ENCODE measurements at places on chromosomes 16 and 17.
A peak's percentile ranks its signal among the peaks of the same experiment; 100 is the strongest.

DNA sequence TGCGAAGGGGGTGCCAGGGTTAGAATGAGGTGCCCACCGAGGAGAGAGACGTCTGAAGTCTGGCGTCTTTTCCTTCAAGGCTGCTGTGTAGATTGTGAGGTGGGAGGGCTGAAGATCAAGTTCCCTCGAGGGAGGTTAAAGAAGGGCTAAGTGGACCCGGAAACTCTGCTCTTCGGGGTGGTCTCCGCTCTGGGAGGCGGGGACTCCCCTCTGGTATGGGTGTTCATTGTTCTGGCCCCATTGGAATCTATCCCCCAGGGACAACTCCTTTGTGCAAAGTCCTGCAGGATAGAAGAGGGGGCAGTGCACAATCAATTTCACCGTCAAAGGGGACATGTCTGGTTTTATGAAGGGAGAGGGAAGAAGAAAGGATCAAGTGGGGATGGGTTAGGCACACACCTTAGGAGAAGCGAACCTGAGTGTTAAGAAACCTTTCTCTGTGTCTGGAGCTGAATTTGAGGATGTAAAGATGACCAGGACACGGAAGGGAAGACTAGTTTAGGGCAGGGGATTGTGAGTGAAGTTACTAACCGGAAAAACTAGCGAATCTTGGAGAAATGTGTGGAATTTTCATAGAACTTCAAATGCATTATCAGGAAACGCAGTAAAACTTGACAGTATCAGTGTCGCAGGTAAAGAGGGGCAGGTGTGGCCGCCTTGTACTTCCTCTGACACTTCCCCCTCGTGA lies 809 bp upstream of the RAB34 start:
- no peak for DNase-seq

- DNase-seq = no peak
Observed at GRCh38 chr16:87012954-87013938, 303.9 kb downstream of the C16orf95 start.

DNA sequence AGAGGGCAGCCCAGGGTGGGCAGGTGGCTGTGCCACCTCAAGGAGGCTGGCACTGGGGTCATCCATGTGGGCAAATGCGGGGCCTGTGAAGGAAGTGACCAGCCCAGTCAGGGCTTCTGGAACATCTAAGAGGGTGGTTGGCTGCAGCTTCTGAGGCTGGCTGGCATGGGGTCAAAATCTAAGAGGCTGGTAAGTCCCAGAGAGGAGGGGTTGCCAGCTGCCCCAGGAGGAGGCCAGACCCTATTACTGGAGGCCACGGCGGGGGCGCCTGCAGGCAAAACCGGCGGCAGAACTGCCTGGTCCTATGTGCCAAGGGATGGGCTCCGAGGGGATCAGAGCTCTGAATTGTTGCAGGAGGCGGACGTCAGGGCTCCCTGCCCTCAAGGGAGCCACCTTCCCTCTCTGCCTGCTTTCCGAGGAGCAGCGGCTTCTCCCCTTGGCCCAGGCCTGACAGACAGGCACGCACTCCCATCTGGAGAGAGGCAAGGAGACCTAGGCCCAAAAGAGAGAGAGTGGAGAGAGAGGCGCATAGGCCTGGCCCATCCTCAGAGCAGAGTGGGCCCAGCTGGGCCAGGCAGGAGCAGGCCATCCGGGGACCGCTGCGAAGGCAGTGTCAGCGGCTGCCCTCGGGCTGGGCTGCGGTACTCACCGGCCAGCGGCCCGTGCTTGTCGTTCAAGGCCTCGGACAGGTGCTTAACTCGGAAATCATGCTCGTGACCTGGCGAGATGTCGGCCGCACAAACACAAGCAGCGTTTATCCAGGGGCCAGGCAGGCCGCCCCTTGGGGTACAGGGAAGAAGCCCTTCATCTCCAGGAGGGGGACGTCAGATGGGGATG lies 10.9 kb downstream of the ZACN start:
- no peak for DNase-seq

DNA sequence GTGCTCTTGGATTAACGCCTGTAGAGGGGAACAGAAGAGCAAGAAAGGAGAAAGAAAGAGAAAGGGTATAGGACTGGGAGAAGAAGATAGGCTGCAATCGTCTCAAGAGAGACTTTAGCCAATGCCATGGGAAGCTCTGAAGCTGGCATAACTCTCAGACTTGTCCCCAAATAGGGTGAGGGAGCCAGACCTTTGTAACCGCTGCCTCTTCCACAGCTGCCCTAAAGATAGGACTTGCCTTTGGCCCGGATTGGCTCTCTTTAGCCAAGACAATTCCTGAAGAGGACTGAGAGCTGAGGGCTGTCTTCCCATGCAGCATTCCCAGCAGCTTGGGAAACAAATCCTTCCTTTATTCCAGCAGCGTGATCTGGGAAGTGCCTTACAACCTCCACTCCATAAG lies 20.8 kb upstream of the MMD start:
- no peak for DNase-seq

DNA sequence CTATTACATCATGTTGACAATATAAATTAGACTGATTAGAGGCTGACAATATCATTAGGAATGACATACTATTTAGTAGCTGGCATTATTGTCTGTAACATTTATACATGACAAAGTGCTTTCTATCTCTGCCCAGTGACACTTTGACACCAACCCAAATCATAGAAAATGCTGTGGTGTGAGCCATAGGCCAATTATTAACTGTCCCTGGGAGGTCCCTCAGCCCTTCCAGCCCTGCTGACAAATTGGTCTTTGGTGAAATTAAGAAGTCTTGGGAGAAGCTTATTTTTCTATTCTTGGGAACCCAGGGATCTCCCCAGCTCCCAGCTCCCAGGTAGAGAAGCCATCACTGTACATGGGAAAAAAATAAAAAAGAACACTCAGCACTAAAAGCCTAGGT lies 179.6 kb downstream of the AIPL1 start:
- DNase-seq = no peak

GRCh38 chr17:15236281-15237105 lies 28.6 kb downstream of the PMP22 start:
- DNase-seq = no peak

DNA sequence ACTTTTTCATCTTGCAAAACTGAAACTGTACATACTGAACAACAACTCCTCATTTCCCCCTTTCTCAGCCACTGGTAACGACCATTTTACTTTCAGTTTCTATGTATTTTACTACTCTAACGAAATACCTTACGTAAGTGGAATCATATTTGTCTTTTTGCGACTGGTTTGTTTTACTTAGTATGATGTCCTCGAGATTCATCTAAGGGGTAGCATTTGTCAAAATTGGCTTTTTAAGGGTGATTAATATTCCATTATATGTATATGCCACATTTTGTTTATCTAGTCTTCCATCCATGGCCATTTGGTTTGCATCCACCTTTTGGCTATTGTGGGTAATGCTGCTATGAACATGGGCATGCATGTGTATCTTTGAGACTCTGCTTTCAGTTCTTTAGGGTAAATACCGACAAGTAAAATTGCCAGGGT lies 10.4 kb downstream of the KPNB1 start:
- DNase-seq = no peak

- peak; percentile 12 for DNase-seq
Observed at GRCh38 chr16:58264961-58265479, 29.8 kb downstream of the PRSS54 start.

GRCh38 chr17:34354637-34355036 lies 1.6 kb upstream of the CCL13 start:
- DNase-seq = no peak

DNA sequence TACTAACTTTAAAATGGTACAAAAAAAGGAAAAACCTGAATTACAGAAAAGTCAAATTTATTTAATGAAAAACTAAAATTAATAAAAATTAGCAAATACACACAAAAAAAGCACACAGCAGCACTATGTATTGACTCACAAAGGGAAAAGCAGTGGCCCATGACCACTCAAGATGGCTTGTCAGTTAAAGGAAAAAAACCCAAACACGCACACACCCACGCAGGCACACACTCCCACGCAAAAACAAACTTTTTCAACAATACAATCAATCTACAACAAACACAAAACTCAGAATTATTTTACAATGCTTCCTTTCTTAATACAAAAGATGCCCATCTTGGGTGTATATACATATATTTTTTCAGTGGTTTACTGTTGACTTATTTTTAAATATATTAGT lies 24.2 kb downstream of the SIAH1 start:
- DNase-seq = no peak

DNA sequence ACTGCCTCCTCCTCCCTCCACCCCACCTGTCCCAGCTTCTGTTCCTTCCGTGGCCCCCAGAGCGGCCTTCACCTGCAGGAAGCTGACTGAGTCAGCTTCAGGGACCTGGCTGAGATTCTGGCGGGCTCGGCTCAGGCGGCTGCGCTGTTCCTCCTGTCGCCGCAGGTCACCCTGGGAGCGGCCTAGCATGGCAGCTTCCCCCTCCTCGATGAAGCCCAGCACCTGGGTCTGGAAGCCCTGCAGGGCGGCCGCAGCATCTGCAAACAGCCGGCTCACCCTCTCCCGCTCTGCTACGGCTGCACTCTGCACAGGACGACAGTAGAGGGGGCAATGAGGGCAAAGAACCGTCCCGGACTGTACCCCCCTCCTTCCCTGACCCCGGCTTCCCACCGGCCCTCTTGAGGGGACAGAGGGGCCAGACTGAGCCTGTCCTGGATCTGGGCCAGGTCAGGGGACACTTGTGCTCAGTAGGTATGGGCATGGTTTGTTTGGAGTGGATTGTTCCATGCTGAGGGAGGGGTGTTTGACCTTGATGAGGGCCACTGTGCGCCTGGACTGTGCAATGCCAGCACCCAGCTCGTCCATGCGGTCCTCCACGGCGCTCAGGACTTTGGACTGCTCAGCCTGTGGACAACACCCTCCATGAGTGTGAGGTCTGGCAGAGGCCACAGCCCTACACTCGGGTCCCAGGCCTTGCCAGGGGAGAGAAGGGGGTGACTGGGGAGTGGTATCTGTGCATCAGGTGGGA lies 2.0 kb downstream of the TRIM47 start:
- DNase-seq = no peak

- DNase-seq = no peak
Observed at GRCh38 chr16:81928975-81929374, 82.3 kb downstream of the SDR42E1 start.

- no peak for DNase-seq
Observed at GRCh38 chr17:64262198-64262999, 661 bp downstream of the TEX2 start.

DNA sequence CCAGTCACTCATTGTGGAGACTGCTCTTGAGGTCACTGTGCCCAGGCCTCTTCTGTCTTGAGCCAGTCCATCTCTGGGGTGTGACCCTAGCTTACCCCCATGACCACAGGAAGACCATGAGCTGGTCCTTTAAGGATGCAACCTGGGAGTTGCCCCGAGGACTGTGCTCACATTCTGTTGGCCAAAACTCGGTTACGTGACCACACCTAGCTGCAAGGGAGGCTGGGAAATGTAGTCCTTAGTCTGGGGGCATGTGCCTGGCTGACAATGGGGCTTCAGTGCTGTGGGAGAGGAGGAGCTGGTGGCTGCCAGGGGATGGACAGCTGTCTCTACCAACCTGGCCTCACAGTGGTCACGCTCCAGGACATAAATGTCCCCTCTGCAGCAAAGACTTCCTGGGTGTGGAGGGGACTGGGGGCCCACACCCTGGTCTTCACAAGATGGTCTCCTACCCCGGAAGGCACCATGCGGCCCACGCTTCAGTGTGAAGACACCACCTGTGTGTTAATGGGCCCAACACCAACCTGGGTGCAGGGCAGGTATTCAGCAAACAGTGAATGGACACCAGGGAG lies 55.4 kb downstream of the JPH3 start:
- no peak for DNase-seq

DNA sequence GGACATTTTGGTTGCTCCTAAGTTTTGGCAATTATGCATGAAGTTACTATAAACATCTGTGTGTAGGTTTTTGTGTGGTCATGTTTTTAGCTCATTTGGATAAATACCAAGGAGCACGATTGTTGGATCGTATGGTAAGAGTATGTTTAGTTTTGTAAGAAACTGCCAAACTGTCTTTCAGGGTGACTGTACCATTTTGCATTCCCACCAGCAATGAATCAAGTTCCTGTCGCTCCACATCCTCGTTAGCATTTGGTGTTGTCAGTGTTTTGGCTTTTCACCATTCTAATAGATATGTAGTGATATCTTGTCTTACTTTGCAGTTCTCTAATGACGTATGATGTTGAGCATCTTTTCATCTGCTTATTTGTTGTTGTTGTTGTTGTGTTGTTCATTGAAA lies 20.2 kb downstream of the TENT4B start:
- DNase-seq = no peak

DNA sequence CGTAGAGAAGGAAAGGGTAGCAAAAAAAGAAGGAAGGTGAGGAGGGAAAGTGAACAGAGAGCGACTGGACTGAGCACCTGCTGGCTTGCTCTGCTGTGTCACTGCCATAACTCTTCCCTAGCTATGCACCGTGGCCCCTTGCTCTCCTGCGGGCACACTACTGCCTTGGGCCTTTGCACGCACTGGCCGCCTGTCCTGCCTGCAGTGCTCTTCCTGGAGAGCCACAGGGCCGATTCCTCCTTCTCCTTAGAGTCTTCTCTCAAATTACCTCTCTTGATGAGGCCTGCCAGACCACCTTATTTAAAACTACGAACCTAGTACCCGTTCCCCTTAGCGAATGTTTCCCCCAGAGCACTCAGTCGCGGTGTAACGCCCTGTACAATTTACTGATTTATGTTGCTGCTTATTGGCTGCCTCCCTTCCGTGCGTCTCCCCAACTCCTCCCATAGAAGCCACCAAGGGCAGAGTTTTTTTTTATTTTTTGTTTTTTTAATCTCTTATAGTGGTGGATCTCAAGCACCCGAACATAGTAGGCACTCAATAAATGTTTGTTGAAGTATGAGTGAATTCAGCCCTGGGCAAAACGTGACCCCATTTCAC lies 70.3 kb downstream of the RAI1 start:
- no peak for DNase-seq

- DNase-seq = no peak
Observed at GRCh38 chr17:80851277-80851925, 140.2 kb upstream of the CHMP6 start.

DNA sequence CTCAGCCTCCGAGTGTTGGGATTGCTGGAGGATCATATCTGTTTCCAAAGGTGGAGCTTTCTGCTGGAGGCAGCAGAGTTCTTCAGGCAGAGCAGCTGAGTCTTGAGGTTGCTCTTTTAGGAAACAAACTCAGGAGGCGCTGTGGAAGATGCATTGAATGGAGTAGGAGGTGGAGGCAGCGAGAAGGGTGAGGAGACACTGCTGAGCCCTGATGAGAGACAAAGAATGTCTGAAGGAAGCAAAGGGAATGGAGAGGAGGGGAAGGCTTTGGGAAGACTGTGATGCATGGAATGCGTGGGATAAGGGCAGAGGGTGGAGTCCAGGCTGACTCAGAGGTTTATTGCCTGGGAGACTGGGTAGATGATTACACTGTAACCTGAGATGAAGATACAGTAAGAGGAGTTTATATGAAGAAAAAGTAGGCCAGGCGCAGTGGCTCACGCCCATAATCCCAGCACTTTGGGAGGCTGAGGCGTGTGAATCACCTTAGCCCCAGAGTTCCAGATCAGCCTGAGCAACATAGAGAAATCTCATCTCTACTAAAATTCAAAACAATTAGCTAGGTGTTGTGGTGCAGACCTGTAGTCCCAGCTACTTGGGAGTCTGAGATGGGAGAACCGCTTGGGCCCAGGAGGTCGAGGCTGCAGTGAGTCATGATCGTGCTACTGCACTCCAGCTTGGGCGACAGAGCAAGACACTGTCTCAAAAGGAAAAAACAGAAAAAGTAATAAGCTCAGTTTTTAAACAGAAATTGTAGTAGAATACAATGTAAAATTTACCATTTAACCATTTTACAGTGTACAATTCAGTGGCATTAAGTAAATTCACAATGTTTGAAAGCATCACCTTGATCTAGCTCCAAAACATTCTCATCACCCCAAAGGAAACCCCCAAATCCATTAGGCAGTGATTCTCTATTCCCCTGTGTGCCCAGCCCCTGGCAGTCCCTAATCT lies 17.8 kb upstream of the TMEM219 start:
- DNase-seq = peak; percentile 98

GRCh38 chr16:79069121-79069520 lies 531.4 kb downstream of the MAF start:
- DNase-seq = no peak
